NCI-H1930 (cell line): ENCODE measurements at places on chromosomes 7 and 10.
A peak's percentile ranks its signal among the peaks of the same experiment; 100 is the strongest.

DNA sequence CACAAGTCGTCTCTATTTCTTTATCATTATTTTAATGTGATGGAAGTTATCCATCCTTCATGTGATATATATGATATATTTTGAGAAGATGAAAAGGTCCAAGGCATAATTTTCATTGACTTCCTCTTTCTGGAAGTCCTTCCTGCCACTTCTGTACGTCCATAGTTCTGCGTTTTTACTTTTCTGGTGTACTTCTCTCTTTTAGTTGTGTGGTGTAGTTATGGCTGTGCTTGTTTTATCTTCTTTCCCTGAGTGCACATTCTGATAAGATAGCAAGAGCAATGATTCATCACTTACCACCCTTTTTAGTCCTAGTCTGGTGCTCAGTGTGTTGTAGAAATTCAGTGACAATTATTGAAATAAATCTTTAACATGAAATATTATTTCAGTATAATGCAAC lies 231.3 kb upstream of the FERD3L start:
- DNase-seq = no peak

- no peak for DNase-seq
Observed at GRCh38 chr7:124857672-124858235, 71.9 kb downstream of the POT1 start.

DNA sequence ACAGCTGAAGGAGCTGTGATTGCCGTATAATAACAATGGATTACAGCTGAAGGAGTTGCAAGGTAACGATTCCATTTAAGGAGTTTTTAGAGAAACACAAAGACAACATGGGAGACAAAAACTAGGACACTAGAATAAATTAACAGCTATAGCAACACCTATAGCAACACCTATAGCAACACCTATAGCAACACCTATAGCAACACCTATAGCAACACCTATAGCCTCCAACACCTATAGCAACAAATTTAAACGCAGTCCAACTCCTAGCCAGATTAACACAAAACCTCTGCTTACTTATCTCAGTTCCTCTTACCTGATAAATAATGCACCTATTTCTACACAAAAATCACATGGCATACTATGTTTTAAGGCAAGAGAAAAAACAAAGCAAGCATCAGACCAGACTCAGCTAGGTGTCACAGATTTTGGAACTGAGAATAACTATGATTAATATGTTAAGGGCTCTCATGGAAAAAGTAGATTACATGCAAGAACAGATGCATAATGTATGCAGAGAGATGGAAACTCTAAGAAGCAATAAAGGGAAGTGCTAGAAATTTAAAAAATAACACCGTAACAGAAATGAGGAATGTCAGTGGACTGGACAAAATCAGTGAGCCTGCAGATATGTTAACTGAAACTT lies 55.7 kb upstream of the SRPK2 start:
- DNase-seq = no peak

GRCh38 chr10:28215930-28216329 lies 86.9 kb downstream of the MPP7 start:
- DNase-seq = no peak

DNA sequence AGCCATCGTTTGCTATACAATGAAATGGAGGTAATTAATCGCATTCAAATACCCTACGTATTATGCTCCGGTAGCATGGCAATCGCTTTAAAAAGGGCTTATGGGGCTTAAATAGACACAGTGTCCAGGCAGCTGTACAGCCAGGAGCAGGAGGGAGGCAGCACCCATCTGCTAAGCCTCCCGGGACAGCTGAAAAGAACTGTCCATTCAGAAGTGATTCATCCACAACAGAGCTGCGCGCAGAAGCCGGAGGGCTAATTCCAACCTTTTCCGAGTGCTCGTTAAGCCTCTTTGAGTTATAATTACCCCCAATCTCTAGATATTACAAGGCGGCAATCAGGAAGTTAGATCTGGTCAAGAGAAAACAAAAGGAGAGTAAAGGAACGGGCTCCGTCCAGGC lies 58.3 kb downstream of the DPYSL4 start:
- DNase-seq = no peak

GRCh38 chr10:128979405-128979804 lies 487.6 kb upstream of the MGMT start:
- DNase-seq = no peak

- no peak for DNase-seq
Observed at GRCh38 chr10:91381257-91381891, 28.8 kb upstream of the HECTD2 start.

DNA sequence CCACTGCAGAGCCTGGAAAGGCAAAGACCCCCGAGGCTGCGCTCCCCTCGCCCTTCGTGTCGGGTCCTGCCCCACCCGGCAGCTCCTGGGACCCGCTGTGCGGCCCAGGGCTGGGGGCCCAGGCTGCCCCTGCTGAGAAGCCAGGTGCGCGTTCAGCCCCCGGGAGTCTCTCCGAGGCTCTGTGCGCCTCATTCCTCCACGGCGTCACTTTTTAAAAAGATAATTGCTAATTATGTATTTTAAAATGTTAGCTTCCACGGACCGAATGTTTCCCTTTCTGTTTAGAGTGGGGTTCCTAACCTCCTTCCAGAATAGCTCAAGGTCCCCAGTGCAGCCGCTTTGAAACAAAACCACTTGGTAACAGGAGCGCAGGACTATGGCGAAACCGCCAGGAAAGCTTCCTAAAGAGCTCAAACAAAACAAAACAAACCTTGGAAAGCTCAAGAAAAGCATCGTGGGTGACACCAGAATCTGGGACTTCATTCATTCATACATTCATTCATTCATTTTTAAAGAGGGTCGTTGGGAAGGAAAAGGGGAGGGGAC lies 45.6 kb downstream of the PDIA4 start:
- DNase-seq = peak; percentile 23

GRCh38 chr10:5832946-5833345 lies 19.7 kb upstream of the GDI2 start:
- no peak for DNase-seq

DNA sequence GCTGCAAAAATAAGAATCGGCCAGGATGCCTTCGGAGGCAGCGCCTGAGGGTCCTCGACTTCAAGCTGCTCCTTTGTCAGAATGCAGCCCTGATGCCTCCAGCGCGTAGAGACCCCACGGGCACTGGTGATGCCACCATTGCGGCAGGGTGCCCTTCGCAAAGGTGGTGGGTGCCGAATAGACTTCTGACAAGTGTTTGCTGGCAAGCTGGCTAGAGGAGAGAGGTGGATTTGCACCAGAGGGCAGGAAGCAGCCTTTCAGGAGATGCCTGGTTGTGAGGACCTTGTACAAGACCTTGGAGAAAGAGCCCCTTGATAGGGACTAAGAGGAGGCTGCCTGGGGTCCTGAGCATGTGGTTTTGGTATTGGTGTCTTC lies 103.2 kb upstream of the PPIF start:
- DNase-seq = no peak

DNA sequence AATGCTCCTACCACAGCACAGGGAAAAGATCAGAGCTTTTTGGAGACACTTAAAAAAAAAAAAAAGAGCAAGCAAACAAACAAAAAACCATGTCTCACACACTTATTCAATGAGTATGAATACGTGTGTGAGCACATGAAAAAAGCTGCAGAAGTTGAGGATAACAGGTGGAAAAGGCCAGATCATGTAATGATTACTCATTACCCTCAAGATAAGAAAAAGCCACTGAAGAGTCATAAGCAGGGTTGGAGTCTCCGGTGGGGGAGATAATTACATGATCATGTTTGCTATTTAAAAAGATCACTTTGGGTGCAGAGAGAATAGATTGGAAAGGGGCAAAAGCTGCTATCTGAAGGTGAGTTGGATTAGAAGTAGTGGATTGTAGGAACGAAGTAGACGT lies 77.0 kb downstream of the POU6F2 start:
- no peak for DNase-seq

- DNase-seq = no peak
Observed at GRCh38 chr10:11697718-11698527, 44.3 kb upstream of the ECHDC3 start.

GRCh38 chr7:139118234-139118804 lies 8.8 kb upstream of the ZC3HAV1 start:
- DNase-seq = no peak

DNA sequence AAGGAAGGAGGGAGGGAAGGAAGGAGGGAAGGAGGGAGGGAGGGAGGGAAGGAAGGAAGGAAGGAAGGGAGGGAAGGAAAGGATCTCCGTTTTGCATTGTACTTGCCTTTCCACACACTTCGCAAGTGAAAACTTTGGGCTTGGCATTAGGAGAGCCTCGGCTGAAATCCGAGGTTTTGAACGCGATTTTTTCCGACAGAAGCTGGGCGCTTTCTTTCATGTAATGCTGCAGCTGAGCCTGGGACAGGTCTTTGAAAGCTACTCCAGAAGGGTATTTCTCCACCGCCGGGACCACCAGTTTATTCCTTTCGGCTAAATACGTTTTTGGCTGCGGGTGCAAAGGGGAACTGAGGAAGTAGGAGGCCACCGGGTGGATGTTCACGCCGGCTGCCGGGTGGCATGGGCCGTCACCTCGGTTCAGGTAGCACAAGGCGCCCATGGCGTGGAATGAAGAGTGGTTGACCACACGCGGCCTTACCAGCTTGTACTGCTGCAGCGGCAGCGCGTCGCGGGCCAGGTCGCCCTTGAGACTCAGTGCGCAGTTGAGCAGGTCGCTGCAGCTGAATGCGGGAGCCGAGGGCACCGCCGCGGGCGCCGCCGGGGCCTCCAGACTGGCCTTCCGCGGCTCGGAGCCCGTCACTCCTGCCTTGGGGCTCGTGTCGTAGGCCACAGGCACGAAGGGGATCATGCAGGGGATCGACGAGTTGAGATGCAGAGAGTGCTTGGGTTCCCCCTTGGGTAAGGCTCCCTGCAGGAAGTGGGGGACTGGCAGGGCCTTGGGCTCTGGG lies 825 bp downstream of the FEZF1 start:
- no peak for DNase-seq

DNA sequence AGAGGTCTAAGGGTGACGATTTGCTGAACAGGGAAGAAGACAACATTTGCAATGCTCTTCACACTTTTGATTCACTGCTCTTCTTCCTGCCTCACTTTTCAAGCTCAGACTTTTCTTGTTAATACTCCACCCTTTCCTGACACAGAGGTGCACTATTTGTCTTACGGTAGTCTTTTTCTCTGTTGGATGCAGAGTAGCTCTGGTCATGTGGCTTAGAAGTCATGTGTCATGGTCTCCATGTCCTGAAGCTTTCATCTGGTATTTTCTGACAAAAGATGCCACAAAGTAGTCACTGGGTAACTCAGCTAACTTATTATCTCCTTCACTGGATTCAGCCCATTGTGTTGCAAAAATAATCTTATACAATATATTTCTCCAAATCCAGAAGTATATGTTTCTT lies 149.1 kb downstream of the TFEC start:
- DNase-seq = no peak

GRCh38 chr7:135975166-135975565 lies 2.0 kb downstream of the MTPN start:
- DNase-seq = no peak

- peak; percentile 12 for DNase-seq
Observed at GRCh38 chr7:151925446-151926335, 30.6 kb upstream of the GALNTL5 start.

- DNase-seq = no peak
Observed at GRCh38 chr7:105297985-105298384, 90.7 kb downstream of the SRPK2 start.

DNA sequence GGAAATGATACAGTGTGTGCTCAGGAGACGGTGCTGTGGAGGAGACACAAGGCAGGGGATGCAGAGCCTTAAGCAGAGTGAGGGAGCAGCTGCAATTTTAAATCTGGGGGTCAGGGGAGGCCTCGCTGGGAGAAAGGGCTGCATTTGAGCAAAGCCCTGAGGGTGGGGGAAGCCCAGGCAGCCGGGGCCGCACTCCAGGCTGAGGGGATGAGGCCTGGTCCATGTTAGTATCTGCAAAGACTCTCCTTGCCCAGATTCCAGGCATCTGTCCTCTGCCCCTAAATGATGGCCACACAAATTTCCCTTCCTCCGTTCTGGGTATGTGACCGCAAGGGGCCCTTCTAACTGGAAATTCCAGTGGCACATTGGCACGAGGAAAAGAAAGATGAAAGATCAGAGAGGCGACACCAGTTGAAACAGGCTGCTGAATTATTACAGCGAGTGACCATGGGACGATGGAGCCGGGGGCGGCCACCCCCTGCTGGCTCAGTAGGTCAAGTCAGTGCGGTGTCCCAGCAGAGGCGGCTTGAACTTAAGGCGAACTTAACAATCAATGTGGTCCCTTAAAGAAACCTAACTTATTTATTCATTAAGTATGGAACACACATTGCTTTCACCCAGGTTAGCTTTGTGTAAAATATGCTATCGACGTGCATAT lies 62.3 kb upstream of the KAT6B start:
- no peak for DNase-seq

GRCh38 chr7:138885383-138886147 lies 87.6 kb upstream of the ATP6V0A4 start:
- no peak for DNase-seq

DNA sequence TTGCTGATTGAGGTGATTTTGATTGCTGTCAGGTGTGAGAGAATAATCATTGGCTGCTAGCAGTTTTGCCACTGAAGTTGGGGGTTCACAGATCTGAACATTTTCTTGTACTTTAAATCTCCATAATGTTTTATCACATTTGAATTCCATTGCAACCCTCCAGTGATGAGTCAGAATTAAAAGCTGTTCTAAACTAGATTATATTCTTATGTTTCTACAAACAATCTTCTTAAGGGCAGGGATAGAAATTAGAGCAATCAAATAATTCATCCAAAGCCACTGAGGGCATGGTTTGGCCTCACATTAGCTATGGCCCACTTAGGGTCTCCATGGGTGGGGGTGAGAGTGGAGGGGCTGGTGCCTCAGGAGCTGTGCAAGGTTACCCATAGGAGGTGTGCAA lies 53.0 kb upstream of the RPA3 start:
- DNase-seq = no peak
